ENCODE measurements at places on chromosomes 3 and 15. TPM values are rescaled to one million over a fixed set of nuclear protein-coding genes. Genes with fewer than 3 reads are reported as not detected.

CPNE9 gene
- total RNA-seq: not detected

GCNT3 gene
- total RNA-seq: not detected

CCDC54 gene
- total RNA-seq: not detected

- DNase-seq: peak; percentile 58
These were observed 14.9 kb upstream of the GP9 start for GRCh38 chr3:129045675-129046036.

DCLK3 gene
- not detected for total RNA-seq

GRCh38 chr15:67185051-67185450, 69.4 kb downstream of the AAGAB start:
- DNase-seq: no peak

ADCY5 gene
- not detected for total RNA-seq

GP5 gene
- total RNA-seq: 0.28 TPM

RASGRP1 gene
- total RNA-seq: 143 TPM

TMCO5A gene
- total RNA-seq: not detected

DAZL gene
- 0.07 TPM for total RNA-seq

GRCh38 chr3:168808596-168808995, 712.9 kb upstream of the GOLIM4 start:
- DNase-seq: no peak

DNA sequence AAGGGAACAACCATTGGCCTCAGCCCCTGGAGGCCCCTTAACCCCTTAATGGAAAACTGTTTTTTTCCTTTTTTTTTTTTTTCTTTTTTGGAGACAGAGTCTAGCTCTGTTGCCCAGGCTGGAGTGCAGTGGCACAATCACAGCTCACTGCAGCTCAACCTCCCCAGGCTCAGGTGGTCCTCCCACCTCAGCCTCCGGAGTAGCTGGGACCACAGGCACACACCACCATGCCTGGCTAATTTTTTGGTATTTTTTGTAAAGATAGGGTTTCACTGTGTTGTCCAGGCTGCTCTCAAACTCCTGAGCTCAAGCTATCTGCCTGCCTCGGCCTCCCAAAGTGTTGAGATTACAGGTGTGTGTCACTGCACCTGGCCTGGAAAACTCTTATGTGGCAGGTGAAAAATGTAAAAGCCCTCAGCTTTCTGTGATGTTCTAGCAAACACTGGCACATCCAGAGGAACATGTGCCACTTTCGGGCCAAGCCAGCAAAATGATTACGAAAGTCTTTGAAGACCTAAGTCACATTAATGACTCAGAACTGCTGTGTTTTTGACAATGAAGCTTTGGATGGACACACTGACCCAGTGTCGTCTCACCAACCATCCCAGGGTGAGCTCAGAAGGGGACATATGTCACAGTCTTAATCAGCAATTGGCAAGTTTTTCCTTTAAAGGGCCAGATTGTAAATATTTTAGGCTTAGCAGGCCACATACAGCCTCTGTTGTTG, 189.3 kb upstream of the TPM1 start:
- DNase-seq: no peak

DNA sequence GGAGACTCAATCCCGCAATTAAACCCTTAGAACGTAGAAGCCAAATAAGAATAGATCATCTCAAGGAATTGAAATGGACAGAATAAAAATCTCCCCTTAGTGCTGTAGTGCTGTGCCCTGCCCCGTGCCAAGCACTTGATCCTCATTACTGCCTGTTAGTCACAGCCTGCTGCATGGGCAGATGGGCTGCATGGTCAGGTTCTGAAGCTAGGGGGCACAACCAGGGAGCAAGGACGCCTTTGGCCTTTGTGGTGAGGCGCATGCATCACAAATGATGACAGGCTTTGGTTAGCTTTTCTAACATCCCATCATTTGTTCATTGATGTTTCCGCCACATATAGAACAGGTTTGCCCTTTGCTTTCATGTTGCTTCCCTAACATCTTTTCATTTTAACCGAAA, 336.3 kb upstream of the ADAMTS9 start:
- DNase-seq: no peak

NAALADL2 gene
- not detected for total RNA-seq

GP9 gene
- total RNA-seq: not detected

DNA sequence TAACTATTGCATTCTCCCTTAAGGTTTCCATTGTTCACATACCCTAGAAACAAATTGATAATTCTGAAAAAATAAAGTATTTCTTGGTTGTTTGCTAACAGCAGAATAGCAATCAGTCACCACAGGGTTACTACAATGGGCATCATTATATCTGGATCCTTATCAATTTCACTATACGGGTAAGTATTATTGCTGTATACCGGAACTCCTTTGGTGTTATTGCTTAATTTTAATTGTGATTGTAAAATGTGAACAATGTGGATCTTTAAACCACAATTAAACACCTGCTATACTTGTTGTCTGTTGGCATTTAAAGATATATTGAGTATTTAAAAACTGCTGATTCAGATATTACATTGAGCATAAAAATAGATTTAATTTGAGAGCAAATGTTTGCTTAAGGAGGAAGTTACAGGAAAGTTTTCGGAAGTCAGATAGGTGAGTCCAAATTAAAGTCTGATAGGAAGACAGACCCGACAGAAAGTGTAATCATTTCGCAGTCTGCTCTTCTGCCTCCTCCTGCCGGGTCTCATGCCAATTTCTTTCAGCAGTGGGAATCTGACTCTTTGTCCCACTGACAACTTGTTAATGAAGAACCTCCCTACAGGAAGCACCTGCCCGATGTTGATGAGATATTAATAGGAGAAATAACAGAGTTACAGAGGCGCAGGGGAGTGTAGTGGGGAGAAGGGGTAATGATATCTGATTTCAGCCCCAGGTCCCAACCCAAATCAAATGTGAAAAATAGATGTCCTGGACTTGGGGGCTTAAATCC, 169.7 kb upstream of the TBC1D5 start:
- no peak for DNase-seq

- no peak for DNase-seq
These were observed 39.0 kb downstream of the CFAP100 start for GRCh38 chr3:126433496-126434263.

ACP3 gene
- total RNA-seq: not detected

PPARG gene
- 0.18 TPM for total RNA-seq

UROC1 gene
- total RNA-seq: not detected

- no peak for DNase-seq
These were observed 329.0 kb upstream of the SEMA6D start for GRCh38 chr15:47388299-47388698.

DNA sequence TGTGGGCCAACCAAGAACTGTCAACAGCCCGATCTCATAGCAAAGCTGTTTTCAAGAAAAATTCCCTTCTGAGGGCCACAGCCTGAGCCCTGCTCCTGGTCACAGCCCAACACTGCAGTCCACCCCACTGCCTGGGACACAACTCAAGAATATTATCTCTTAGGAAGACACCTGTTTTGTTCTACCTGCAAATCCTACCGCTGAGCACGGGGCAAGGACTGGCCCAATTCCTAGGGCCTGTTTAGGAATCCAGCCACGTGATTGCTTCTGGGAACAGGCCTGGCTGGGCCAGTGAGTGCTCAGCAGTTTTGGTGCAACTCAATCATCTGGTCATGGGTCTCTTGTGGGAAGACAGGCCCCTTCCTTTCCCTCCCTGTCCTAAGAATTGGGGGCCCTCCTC, 8.3 kb downstream of the ISLR2 start:
- DNase-seq: no peak

GRCh38 chr3:142866841-142867631, 21.8 kb downstream of the PCOLCE2 start:
- DNase-seq: no peak

SLC12A8 gene
- 1.3 TPM for total RNA-seq

DNA sequence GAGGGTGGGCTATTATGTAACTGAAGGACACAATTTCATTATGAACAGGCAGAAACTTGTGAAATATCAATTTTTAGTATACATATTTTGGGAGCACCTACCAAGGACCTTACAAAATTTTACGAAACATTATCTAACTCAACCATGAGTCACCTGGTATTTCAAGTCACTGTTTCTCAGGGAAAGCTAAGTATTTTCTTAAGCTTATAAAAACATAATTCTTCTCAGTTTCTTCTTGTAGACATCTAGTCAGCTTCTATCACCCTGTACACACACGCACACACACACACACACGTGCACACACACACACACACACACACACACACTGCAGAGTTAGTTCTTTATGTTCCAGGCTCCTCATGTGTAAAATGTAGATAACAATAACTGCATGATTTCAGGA, 658.3 kb downstream of the TUSC7 start:
- DNase-seq: no peak

Data from activated CD8-positive, alpha-beta memory T cell treated with anti-CD3 and anti-CD28 coated beads, Interleukin-2, amount 10 ng/mL, durations not matched to agents 7 days and 5 days (primary cell).